ENCODE measurements at places on chromosomes 4 and X.

GRCh38 chr4:116064331-116064730 is 950.9 kb upstream of the NDST4 start:
- no peak for DNase-seq

GRCh38 chrX:19642241-19643109 is 127.2 kb upstream of the MAP3K15 start:
- DNase-seq, result no peak

GRCh38 chrX:154546354-154547244 is at the start of gene G6PD:
Gene G6PD (minus strand): TSS chrX:154546846. CDS start chrX:154546155, 691 bp downstream.
- DNase-seq, result peak; percentile 65

- DNase-seq, result no peak
These were observed 2.7 kb upstream of the AVPR2 start for GRCh38 chrX:153901753-153902140.

- DNase-seq, result no peak
These were observed 55.8 kb upstream of the CD99 start for GRCh38 chrX:2635342-2635741.

- DNase-seq, result no peak
These were observed 12.0 kb downstream of the NSDHL start for GRCh38 chrX:152842772-152843338.

DNA sequence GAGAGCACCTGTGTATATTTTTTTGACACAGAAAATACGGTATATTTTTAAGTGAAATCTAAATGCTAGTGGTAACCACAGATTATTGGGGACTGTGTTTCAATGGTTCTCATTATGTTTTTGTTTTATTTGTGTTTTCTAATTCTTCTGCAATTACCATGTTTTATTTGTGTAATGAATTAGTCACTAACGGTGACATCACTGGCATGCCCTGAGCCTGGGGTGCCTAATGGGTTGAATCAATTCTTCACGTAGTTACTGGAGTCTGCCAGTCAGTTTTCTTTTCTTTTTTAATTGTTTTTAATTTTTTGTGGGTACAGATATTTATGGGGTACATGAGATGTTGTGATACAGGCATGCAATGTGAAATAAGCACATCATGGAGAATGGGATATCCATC is 168.8 kb downstream of the RELL1 start:
- no peak for DNase-seq

- DNase-seq, result no peak
These were observed 1323.4 kb downstream of the C4orf33 start for GRCh38 chr4:130419211-130419975.

DNA sequence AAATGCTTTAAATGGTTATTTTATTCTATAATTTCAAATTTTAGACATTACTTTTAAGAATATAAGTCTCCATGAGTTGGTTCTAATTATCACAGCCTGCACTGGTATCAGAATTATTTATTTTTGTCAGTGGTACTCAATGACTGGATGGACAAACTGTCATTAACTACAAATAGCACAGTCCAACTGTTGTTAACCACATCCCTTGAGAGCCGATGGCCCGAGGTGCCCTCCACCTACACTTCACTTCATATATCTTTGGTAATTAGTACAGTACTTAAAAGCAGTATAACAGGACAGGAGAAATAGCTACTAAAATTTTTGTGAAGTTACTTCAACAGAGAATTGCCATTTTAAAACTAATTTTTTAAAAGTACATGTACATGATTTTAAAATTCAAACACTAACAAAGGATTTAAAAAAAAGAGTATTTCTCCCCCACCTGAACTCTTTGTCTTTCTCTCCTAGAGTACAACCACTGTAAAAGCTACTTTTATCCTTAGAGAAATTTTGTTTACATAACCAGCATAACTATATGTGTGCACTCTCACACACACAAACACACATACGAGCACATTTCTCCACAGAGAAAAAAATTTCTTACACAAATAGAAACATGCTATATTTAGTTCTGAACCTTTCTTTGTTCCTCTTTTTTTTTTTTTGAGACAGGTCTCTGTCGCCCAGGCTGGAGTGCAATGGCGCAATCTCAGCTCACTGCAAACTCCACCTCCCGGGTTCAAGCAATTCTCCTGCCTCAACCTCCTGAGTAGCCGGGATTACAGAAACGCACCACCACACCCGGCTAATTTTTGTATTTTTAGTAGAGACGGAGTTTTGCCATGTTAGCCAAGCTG is 6.5 kb downstream of the TIFA start:
- DNase-seq, result no peak

DNA sequence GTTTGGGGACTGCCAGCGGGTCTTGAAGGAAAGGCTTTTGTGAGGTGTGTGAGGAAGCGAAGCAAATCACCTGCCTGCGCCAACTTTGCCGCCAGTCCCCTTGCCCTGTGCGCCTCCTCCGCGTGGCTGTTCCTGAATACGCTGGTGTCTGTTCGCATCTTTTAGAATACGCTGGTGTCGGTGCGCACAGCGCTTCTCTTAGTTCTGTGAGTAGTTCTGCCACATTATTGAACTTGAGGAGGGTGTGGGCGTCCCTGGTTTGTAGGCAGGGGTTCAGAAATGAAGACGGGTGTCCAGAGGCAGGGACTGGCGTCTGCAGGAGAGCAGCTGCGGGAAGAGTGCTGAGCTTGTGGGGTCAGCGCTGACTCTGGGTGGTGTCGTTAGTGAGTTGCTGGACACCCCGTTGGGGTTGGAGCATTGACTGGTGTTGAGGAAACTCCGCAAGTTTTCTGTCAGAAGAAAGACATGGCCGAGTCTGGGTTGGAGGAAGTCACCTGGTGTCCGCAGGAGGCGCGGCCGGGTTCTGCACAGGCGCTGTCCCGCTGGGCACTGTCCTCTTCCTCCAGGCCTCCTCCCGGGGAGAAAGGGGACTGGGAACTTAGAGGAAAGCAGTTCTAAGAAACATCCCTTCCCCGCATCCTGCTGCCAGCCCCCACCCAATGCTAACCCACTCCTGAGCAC is 930 bp downstream of the ZNF718 start:
- peak; percentile 45 for DNase-seq

DNA sequence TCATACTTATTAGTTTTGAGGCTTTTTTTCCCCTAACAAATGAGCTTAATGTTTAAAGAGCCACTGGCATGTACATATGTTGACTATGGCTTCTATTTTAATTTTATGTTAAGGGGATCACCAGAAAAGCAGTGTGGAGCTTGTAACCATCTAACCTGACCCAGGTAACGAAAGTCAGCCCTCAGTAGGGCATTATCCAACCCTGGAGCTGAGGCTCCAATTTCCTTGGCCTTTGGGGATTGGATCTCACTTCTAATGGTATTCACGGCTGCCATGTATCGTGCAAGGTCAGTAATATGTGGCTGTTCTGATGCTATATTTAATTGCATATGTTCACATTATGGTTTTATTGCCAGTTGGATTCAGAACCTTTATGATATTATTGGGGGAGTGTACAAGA is 75.2 kb upstream of the CCSER1 start:
- DNase-seq, result no peak

DNA sequence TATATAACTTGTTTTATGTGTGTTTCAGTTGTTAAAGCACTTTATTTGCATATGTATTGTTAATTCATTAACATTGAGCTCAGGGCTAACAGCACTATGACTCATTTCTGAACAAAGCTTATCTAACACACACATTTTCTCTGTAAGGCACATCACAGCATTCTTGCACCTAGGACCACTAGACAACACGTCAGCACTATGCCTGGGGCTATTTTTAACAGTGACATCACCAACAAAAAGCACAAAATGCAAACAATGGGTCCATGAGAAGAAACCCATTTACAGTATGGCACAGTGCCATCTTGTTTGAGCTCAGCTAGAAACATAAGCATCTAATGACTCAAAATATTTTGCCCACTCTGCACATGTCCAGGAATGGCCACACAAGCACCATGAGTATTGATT is 124.4 kb downstream of the RELL1 start:
- no peak for DNase-seq

DNA sequence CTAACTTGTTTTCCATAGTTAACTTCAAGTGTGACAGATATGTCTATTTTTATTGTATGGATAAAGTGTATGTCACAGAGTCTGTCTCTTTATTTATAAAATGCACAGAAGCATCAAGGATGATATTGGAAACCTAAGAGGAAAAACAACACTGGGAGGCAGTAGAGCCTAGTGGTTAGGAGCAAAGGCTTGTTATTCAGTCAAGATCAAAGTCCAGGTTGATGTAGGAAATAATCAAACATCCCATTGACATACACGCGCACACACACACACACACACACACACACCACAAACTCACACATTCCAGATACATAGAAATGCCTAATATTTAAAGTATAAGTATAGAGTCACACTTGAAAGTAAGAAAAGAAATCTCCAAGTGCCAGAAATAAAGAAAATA is 206.8 kb downstream of the CHRDL1 start:
- no peak for DNase-seq

- no peak for DNase-seq
These were observed 238.1 kb downstream of the SLITRK2 start for GRCh38 chrX:146055733-146056132.

- peak; percentile 54 for DNase-seq
These were observed 83.9 kb downstream of the ARHGAP10 start for GRCh38 chr4:147815741-147816140.

DNA sequence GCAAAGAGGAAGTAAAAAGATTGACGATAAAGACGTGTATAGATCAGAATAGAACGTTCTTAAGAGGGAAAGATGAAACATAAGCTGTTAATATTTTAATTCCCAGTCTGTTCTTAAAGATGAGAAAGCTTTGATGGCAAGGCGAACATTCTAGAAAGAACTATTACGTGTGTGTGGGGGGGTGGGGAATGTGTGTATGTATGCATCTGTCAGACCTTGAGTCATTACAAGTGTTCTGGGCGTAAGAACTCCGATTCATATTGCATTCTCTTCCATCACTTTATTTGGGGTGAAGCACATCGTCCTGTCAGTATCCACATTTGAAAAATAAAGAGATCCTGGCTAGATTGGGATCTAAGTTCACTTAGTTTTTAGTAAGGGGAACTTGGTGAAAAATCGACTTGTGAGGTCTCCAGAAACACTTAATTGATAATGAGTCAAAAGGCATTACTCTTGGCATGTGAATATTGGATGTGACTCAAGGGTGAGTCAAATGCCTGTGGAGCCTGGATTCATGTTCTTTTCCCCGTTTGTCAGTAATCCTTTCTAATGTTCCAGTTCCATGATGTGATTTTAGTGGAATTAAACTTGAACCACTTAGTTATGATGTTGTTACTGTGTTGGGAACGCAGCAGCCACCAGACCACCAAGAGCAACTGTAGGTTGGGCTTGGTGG is 3.1 kb downstream of the SMS start:
- DNase-seq, result no peak

DNA sequence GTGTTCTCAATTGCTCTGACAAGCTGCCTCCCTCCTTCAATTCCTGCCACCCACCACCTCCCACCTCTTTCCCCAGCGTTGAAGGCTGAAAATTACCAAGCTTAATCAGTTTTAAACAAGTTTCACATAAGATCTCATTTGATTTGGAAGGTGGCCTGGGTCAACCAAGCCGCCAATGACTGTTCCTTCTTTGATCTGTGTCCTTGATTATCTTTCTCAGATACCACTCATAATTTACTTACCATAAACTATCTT is 211.4 kb downstream of the SLIT2 start:
- DNase-seq, result no peak

DNA sequence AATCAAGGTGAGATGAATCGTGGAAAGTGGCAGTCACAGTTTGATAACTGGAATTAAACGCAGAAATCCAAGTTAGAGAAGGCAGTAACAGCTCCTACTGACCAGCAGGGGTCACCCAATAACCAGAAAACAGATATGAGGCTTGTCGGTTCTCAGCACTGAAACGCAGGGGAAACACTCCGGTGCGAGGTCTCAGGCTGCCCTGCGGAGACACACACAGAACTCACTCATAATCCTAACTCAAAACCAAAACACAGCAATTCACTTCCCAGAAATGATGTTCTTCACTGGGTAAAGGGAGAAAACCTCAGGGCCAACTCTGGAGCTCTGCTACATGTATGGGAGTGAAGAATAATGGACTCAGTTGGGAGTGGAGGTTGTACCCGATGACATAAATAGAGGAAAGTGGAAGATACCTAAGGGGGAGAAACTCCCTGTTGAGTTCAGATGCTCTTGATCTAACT is 384.4 kb downstream of the RAPGEF2 start:
- DNase-seq, result peak; percentile 53

DNA sequence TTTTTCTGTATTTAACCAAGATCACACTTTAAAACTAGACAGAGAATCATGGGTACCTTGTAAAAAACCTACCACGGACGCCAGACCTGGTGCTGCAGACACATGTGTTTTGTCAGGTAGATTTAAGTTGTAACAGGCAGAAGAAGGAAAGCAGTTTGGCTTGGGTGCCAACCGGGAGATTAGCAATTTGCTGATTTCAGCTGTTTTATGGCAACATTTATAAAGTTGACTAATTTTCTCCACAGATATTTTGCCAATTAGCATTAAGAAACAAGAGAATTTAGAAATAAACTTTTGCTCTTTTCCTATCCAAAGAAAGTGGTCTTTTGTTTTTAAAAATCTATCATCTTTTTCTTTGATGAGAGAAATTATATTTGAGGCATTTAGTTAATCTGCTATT is 76.3 kb upstream of the STOX2 start:
- DNase-seq, result no peak

GRCh38 chr4:62717154-62717553 is 1517.0 kb downstream of the ADGRL3 start:
- no peak for DNase-seq

DNA sequence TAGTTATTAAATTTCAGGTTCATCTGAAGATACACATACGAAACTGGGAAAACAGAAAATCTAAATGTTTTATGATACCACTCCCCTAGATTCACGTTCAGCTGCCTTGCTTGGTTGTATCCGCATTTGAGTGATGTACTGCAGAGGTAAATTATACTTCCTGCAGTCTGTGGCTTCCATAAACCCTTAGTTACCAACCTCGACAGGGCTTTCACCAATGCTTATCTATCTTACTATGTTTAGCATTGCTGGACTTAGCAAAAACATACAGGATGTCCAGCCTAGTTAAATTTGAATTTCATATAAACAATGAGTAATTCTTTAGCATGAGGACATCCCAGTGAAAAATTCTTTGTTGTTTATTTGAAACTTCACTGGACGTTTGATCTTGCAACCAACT is 108.8 kb downstream of the TMA16 start:
- DNase-seq, result no peak

DNA sequence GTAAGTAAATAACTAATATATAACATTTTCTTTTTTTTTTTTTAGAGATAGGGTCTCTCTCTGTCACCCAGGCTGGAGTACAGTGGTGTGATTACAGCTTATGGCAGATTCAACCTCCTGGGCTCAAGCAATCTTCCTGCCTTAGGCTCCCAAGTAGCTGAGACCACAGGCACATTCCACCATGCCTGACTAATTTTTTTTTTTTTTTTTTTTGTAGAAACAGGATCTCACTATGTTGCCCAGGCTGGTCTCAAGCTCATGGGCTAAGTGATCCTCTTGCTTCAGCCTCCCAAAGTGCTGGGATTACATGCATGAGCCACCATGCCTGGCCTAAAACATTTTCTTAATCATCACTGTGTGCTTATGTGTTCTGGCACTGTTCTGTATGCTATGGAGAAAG is 32.8 kb downstream of the MGARP start:
- no peak for DNase-seq
